ENCODE measurements at places on chromosomes 16 and 17.
A peak's percentile ranks its signal among the peaks of the same experiment; 100 is the strongest.

GRCh38 chr17:55144518-55144917 lies 120.2 kb upstream of the HLF start:
- DNase-seq, result no peak

- DNase-seq, result no peak
Observed at GRCh38 chr17:41013606-41014005, 4.7 kb upstream of the KRTAP3-1 start.

- peak; percentile 44 for DNase-seq
Observed at GRCh38 chr16:69267633-69268032, 43.5 kb upstream of the VPS4A start.

- DNase-seq, result peak; percentile 70
Observed at GRCh38 chr17:17300624-17301568, 2.3 kb upstream of the NT5M start.
